ENCODE measurements at places on chromosomes 1 and 21.

GRCh38 chr1:99198393-99198792 lies 65.9 kb upstream of the PLPPR4 start:
- no peak for DNase-seq

DNA sequence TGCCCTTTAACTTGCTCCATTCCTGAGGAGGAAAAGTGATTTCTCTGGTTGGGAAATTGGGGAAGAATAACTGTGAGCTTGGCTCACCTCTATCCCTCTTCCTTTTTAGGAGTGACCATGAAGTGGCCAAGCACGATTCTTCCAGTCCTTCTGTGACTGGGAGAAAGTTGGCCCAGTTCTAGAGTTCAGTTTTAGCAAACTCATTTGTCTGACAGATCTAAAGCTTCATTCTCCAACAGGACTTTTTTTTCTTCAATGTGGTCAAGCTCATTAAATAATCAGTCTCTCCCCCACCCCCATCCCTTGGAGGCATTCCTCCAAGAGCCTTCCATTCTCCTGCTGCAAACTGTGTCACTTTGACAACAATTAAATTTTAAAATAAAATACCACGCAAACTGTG lies 6.4 kb upstream of the AGL start:
- no peak for DNase-seq

DNA sequence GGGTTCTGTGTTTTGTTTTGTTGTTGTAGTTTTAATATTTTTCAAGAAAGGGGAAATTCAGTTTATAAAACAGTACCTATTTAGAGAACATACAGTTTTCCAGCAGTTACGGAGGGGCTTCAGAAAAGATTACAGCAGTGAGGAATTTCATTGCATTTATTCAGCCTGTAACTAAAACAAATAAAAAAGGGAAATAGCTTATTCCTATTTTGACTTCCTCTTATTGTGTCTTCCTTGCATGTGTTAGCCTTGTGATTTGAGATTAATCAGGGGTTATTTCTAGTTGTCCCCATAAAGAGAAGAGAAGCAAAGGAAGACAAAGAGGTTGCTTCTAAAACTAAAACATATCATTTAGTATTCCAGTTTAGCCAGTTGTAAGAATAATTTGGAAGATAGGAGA lies 35.0 kb downstream of the CTTNBP2NL start:
- DNase-seq = no peak

GRCh38 chr1:196317535-196318522 lies 290.4 kb downstream of the KCNT2 start:
- DNase-seq = peak; percentile 9

DNA sequence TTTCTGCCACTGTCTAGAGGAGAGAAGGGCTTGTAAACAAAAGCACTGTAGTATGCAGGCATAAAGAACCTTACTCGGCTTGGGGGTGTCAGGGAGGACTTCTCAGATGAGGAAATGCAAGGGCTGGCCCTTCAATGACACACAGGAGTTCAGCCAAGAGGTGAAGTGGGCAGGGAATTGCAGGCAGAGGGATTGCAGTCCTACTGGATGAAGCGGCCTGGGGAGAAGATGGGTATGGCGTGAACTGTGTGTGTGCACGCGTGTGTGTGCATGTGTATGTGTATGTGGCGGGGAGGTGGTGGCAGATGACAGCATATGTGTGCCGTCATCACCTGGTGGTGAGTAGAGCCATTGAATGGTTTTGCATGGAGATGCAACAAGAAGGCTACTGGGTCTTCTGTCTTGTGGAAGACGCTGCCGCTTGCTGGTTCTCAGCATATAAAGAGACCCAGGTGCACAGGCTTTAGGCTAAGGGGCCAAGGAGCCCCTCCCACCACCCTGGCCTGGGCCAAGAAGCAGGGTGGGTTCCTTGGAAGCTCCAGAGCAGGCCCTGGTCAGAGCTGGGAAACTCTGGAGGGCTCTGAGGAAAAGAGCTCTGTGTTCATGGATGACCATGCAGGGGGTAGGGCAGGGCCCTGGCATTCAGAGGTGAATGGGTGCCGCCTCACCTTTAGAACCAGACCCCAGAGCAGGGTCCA lies 4.1 kb upstream of the EPS8L3 start:
- DNase-seq = no peak

- no peak for DNase-seq
Observed at GRCh38 chr1:17569200-17570139, 30.0 kb downstream of the ARHGEF10L start.

GRCh38 chr1:193408782-193409293 lies 222.4 kb upstream of the B3GALT2 start:
- DNase-seq = no peak
